Stimulated activated CD4-positive, alpha-beta T cell treated with anti-CD3 and anti-CD28 coated beads, Interleukin-1b, Interleukin-23, amount 100 ng/mL, for 1 hour (primary cell): ENCODE measurements at places on chromosomes 16 and 17.

DNA sequence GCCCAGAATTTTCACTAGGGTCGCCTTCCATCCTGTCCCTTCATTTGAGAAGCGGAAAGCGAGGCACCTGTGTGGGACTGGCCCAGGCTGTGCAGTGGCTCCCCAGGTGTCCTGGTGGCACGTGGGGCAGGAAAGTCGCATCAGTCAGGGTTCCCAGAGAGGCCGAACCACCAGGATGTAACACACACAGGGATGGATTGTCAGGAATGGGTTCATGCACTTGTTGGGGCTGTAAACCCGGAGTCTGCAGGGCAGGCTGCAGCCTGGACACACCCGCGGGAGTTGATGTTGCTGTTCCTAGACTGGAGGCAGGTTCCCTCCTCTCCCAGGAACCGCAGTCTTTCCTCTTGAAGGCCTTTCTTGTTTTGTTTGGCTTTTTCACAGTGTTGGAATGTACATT lies 30.7 kb upstream of the RPTOR start:
- no peak for DNase-seq

DNA sequence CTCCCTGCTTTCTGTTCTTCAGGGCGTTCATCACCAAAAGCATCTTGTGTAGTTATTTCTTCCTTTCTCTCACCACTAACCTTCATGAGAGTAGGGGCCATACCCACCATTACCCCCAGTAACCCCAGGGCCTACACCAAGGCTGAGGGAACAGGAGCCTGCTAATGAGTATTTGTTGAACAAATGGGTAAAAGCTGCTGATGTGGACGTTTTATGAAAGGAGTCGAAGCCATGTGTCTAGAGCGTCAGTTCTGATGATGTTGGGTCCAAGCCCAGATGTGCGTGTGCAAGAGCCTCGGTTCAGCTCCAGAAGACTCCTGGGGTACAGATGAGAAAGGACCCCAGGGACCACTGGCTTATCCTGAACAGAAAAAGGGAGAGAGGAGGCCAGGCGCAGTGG lies 77.1 kb upstream of the TBC1D3K start:
- DNase-seq = no peak

DNA sequence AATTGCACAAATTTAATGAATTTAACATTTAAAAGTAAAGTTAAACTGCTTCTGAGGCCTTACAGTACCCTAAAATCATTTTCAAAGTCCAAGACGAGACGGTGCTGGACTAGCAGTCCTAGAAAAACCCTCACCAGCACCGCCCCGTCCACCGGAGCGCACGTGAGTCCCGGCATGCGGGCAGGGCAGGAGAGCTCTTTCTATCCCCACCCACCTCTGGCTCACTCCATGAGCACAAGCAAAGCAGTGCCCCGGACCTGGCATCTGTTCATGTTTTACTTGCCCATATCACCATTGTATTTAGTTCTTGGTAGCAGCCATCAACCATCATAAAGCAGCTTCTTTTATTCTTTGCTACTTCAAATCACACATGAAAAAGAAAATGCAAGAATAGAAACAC lies 41.7 kb downstream of the ANKRD11 start:
- DNase-seq = no peak

DNA sequence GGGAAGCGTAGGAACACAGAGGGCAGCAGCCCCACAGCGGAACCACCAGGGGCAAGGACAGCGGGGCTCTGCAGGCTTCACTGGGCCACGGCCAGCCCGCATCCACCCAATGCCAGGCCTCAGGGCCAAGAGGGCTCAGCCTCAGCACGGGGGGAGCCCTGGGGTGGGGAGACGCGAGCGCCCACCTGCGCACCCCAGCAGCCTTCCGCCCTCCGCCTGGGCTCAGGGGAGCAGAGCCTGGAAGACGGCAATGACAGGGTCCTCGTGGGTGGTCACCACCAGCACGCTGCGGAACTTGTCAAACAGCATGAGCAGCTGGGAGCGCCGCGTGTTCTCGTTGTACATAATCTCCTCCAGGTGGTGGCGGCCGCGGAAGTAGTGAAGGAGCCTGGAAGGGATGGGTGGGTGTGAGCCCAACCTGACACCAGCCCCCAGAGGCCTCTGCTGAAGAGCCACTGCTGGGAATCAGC lies 8.5 kb downstream of the MPG start:
- DNase-seq = no peak

GRCh38 chr16:11159282-11159681 lies 96.7 kb downstream of the SOCS1 start:
- no peak for DNase-seq

DNA sequence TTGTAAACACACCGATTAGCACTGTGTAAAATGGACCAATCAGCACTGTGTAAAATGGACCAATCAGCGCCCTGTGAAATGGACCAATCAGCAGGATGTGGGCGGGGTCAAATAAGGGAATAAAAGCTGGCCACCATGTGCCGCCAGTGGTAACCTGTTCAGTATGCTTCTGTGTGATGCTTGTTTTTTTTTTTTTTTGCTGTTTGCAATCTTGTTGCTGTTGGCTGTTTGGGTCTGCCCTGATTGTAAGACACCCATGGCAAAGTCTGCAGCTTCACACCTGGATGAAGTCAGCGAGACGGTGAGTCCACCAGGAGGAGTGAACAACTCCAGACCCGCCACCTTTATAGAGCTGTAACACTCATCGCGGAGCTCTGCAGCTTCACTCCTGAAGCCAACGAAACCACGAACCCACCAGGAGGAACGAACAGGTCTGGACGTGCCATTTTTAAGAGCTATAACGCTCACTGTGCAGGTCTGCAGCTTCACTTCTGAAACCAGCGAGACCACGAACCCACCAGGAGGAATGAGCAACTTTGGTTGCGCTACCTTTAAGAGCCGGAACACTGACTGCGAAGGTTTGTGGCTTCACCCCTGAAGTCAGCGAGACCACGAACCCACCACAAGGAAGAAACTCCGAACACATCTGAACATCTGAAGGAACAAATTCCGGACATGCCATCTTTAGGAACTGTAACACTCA lies 85.0 kb upstream of the MED9 start:
- DNase-seq = peak; percentile 34

GRCh38 chr16:50933262-50933661 lies 191.4 kb downstream of the CYLD start:
- no peak for DNase-seq

- peak; percentile 61 for DNase-seq
Measured at GRCh38 chr17:59155439-59156177, at the start of gene PRR11. Gene PRR11 (plus strand): TSS chr17:59155746. CDS start chr17:59169753, 14,007 bp downstream.

DNA sequence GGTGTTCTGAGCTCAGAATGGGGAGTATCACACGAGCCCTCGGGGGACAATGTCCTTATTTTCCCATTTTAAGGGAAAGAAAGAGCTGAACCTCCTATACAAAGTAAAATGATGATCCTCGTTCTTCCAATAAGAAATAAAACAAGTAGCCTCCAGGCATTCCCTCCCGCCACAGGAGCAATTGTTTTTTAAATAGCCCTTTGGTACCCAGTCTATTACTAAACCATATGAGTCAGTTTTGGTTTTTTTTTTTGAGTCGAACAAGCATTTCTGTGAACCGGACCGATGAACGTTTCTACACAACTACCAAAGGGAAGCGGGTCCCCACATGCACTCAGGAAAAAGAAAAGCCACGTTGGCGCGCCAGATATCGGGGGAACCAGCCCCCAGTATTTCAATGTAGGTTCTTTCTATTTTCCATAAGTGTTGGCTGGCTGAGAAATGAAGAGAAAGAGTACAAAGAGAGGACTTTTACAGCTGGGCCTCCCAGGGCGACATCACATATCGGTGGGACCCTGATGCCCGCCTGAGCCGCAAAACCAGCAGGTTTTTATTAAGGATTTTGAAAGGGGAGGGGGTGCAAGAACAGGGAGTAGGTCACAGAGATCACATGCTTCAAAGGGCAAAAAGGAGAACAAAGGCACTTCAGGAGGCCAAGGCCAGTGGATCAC lies 3.8 kb upstream of the DCXR start:
- no peak for DNase-seq

DNA sequence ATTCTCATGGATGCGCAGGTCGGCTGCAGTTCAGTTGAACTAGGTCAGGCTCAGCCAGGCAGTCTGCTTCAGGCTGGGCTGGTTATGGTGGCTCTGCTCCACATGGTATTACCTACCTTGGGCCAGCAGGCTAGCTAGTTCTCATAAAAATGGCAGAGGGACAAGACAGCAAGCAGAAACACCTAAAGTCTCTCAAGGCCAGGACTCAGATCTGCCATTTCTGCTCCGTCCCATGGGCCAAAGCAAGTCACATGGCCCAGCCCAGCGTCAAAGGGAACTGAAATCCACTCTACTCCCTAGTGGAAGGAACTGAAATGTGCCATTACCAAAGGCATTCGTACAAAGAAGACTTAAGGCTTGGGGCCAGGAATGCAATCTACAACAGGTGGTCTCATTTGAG lies 160.0 kb downstream of the TMEM132E start:
- DNase-seq = no peak

DNA sequence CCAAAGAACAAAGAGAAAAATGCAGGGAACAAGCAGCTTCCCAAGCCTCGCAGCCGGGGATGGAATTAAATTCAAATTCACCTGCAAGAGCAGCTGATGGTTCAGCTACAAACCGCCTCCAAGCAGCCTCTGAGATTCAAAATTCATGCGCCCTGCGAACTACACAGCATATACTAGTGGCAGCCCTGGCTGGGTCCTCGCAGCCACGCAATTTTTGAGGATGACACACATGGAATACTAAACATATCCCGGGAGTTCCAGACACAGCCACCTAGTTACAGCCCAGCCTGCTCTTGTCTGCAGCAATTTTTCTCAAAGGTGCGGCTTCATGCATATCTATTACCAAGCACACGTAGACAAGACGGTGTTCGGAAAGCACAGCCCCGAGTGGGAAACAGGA lies 35.9 kb upstream of the KIFC3 start:
- no peak for DNase-seq

GRCh38 chr17:60562421-60562820 lies 36.4 kb upstream of the APPBP2 start:
- no peak for DNase-seq

- no peak for DNase-seq
Measured at GRCh38 chr16:24524855-24525677, 14.3 kb upstream of the RBBP6 start.

DNA sequence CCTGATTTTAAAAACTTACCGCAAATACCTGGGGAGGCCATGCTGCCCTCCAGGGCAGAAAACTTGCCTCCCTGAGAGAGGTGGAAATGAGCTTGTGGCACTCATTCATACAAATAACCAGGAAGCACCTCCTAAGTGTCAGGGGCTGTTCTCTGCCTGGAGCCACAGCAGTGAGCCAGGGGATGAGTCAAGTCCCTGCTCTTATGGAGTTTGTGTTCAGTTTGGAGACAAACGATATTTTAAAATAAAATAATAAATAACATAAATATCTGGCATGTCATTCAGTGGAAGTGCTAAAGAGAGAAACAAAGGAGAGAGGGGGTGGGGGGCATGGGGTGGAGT lies 313.8 kb downstream of the C16orf95 start:
- no peak for DNase-seq

DNA sequence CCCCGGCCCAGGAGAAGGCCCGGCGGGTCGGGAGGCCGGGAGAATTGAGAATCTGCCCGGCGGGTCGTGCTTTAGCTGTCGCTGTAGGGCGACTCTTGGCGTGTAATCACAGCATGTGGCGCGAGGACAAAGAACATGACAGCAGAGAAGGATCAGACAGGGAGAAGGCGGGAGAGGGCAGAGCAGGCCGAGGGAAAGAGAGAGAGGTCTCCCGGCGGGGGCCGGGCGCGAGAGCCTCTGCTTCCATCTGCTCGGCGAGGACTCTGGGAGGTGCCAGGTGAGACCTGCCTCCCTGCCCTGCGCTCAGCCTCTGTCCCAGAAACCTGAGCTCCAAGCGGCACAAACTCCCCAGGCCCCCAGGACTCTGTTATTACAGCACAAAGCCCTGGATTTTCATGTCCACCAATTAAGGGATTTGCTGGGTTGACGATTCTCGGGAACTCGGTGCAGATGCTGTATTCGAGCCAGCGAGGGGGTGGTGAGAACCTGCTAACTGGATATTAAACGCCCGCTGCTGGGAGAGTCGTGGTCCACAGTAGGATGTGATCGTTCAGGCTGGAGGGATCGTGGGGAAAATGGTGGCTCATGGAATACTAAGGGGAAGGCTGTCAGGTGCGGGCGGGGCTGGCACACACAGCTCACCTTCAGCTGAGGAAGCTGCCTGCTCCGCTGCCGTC lies 172.0 kb upstream of the CIBAR2 start:
- DNase-seq = no peak

DNA sequence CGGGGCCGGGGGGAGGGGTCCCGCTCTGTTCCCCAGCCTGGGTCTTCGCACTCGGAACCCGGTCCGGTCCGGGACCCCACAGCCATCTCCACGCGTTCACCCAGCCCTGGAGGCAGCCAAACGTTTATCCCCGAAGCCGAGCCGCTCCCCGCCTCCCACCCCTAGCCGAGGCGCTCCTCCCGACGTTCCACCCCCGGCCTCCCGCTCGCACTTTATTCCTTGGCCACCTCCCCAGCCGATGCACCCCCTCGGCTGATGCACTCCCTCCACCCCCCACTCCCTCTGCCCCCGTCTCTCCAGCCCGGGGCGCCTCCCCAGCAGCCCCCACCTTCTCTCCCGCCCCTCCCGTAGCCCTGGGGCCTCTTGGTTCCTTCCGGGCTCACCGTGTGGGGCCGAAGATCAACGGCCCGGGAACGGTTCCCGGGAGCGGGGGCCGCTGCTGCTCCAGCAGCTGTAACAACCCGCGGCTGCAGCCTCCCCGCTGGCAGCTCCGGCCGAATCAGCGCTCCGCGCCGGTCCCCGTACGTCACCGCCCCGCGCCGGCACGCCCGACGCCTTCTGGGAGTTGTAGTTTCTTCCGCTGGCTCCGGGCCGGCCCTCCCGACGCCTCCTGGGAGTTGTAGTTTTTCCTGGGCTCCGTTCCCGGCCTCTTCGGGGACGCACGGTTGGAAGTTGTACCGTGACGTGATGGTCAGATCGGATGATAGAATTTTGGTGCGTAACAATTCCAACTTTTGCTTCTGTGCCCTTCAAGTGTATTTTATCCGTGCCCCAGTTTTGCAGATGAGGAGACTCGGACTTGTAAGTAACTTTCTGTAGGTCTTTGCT lies at the start of the genes LRRC3C and ORMDL3:
TSS of gene LRRC3C (plus strand) at position 632 of the 828 bp plus-strand sequence. CDS start 13,792 bp downstream, outside the sequence.
TSS of gene ORMDL3 (minus strand) at position 501 of the 828 bp plus-strand sequence. CDS start 3,398 bp downstream, outside the sequence.
- DNase-seq = peak; percentile 74

- no peak for DNase-seq
Measured at GRCh38 chr17:50276588-50277356, 2.5 kb downstream of the TMEM92 start.

- DNase-seq = no peak
Measured at GRCh38 chr17:34371405-34372100, 8.5 kb upstream of the CCL1 start.

DNA sequence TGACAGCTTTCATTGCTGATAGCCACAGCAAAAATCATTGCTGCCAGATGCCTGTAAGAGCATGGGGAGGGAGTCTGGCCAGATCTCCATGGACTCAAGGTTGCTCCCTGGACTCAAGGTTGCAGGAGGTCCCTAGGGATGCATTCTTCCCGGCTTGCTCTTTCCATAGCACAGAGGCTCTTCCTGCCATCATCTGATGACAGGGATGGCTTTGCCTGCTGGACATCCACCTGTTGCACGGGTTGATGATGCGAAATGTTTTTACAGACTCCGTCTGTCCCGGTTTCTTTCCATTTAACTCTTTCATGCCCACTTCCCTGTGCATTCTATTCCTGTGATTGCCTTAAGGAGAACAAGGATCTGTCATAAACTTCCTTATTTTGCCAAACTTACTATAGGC lies 115.6 kb upstream of the HSBP1 start:
- DNase-seq = no peak

- DNase-seq = no peak
Measured at GRCh38 chr17:57773557-57773956, 28.5 kb upstream of the CCDC182 start.

GRCh38 chr17:59525668-59526067 lies 39.7 kb upstream of the DHX40 start:
- DNase-seq = no peak

- no peak for DNase-seq
Measured at GRCh38 chr16:78982096-78982744, 618.3 kb downstream of the MAF start.

- DNase-seq = no peak
Measured at GRCh38 chr16:73233329-73233765, 185.4 kb upstream of the ZFHX3 start.
